ENCODE measurements at places on chromosomes 16 and 17. TPM values are rescaled to one million over a fixed set of nuclear protein-coding genes. Genes with fewer than 3 reads are reported as not detected.

CA7 gene
- not detected for total RNA-seq

DNA sequence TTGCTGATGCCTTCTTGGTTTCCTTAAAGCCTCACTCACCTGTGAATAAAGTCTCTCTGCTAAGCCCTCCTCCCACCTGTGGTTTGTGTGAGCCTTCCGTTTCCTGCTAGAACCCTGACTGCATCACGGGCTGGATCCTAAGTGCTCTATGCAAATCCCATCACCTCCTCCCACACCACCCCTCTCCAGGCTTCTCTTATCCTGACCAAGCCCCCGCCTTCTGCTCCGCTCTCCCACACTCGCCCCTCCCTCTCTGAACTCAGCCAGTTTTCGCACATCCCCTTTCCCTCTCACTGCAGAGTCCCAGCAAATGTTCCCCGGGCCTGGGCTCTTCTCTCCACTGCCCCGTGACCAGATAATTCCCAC is 51.8 kb downstream of the PIMREG start:
- DNase-seq: peak; percentile 18

DNA sequence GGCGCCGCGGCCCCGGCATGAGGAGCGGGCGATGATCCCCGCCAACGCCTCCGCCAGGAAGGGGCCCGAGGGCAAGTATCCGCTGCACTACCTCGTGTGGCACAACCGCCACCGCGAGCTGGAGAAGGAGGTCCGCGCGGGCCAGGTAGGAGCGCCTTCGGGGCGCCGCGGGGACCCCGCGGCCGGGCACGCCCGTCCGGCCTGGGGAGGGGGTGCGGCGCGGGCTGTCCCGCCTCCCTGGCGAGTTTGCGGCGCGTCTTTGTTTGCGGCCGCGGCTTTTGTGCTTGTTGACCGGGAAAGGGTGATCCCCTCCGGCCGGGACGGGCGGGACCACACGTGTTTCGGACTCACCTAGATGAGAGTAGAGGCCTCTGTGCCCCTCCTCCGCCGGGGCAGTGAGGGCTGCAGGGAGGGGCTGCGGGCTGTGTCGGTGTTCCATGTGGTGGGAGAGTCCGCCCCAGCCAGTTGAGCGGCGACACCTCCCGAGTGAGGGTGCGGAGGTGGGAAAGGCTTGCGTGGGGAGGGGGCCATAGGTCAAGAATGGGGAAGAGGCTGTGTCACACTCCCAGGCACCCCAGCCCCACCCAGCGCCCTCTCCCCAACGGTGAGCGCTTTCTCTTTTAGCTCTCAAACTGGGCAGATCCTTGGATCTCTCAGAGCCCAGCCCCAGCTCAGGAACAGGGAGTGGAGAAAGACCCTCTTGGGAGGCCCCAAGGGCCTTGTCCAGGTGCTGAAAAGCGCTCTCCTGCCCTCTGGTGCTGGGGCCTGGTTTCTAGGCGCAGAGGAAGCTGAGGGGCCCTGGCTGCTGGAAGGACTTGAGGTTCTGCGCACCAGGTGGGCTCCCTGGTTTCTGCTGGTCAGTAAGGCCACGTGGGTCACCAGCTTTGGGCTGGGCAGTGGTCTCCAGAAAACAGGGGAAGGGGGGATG is 923 bp downstream of the ANKRD13B start:
- no peak for DNase-seq

CPNE7 gene
- total RNA-seq: 12.9 TPM

Measured in suprapubic skin (tissue), 4 donors.